ENCODE measurements at places on chromosomes 2 and 18. TPM values are rescaled to one million over a fixed set of nuclear protein-coding genes. Genes with fewer than 3 reads are reported as not detected.

- H3K27ac ChIP-seq: no peak overlapping the region
- no peaks in the 10 kb centered on the region for H3K27me3 ChIP-seq
- no peaks in the 10 kb centered on the region for H3K36me3 ChIP-seq
- DNase-seq: no peak
Observed at GRCh38 chr2:14907014-14907612, 274.6 kb downstream of the LRATD1 start.

GRCh38 chr2:99753505-99753904 lies 263.7 kb upstream of the REV1 start:
- H3K27ac ChIP-seq: no peak overlapping the region
- H3K4me3 ChIP-seq: no peak overlapping the region
- H3K4me1 ChIP-seq: peaks cover 2% of the 10 kb centered on the region

The GALNT5 gene
- 0.09 TPM for total RNA-seq

The TRIM54 gene
- 175 TPM for total RNA-seq

- DNase-seq: no peak
- no peak overlapping the region for H3K27ac ChIP-seq
- no peak overlapping the region for H3K4me3 ChIP-seq
Observed at GRCh38 chr2:239106314-239106908, 258.5 kb downstream of the TWIST2 start.

The MYO3B gene
- not detected for total RNA-seq

The SNORC gene
- total RNA-seq: 2.9 TPM
